ENCODE measurements at places on chromosomes 5 and 9.

GRCh38 chr5:128579639-128580038 lies 41.6 kb upstream of the FBN2 start:
- no peak for DNase-seq

GRCh38 chr5:81817980-81818379 lies 67.1 kb upstream of the SSBP2 start:
- no peak for DNase-seq

GRCh38 chr9:4667681-4668080 lies 1.4 kb upstream of the SPATA6L start:
- no peak for DNase-seq

DNA sequence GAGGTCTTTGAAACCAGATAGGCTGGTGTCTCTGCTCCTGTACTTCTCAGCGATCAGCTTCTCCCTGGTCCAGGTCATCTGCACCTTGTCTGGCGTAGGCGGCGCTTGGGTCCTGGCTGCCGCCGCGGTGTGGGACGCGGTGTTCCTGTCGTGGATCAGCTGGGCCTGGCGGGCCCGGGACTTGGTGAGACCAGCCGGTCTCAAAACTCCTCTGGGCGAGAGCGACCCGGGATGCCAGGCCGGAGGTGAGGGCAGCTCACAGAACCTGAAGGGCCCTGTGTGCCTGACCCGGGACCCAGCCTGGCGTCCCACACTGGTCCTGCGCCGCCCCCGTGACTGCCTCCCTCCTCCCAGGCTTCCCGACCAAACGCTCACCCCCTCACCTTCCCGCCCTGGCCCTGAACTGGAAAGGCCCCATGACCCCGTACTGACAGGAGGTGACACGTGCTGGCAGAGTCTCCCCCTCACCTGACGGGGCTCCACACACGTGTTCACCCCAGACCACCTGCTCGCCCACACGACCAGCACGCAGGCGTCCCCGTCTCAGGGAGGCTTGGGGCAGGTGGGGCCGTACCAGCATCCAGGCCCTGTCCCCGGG lies 49.0 kb downstream of the NKD2 start:
- DNase-seq: no peak

GRCh38 chr9:13279284-13280141 lies at the start of gene MPDZ:
MPDZ (minus strand) TSS chr9:13279692; CDS start chr9:13250315, 29,377 bp downstream.
- no peak for DNase-seq

DNA sequence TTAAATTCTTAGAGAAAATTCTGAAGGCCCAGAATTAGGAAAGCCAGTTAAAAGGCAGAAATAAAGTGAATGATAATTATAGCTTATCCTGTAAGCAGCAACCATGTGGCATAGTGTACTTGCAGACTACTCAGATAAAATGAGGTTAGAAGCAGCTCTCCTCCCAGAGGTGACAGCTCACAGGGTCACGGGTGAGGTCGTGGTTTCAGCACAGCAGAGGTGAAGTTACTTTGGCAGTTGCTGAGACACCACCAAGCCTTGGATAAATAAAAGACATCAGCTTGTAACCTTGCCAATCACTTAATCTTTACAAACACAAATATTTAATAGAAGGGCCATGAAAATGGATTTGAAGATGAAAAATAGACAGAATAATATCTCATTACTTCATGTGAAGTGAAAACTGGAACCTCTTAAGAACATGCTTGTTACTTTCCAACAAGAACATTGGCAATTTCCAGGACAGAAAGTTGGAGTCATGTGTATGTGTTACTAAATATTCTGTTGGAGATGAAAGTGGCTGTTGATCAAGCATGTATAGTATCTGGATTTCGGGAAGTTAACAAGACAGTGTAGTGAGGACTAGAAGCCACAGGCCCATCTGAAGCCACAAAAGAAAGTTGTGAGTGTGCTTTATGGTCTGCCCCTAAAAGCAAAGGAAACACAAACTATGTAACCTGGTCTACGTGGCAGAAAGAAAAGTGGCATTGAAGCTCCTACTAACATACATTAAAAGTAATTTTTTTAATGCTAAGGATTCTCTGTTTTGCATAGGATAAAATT lies 134.4 kb downstream of the ERCC6L2 start:
- DNase-seq: no peak

- no peak for DNase-seq
Observed at GRCh38 chr9:97848215-97848479, 4.9 kb upstream of the FOXE1 start.

DNA sequence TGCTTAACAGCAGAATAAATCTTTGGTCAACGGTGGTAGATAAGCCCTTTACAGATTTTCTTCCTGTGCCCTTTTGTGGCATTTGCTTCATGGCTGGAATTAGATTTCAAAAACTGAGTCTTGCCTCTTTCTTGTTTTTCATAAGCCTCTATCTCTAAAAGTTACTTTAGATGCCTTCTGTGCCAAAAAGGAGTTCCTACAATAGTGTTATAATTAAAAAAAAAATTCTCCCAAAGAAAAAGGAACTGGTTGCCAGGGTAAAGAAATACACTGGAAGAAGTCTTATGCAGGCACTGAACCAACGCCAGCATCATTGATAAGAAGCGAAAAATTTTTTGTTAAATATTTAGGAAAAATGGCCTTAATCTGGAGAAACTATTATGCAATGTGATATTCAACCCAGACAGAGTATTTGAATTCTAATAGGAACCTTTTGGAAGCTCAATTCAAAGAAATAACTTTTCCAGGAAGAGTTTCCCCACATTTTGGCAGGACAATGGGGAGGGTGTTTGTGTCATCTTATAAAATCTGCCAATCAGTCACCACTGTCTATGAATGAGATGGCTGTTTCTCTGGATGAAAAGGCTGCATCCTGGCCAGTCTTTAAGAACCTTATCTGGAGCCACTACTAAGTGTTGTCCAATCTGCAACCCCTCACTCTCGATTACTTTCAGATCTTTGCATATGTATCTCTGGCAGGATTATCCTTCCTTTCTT lies 608.1 kb downstream of the PDE4D start:
- DNase-seq: no peak

DNA sequence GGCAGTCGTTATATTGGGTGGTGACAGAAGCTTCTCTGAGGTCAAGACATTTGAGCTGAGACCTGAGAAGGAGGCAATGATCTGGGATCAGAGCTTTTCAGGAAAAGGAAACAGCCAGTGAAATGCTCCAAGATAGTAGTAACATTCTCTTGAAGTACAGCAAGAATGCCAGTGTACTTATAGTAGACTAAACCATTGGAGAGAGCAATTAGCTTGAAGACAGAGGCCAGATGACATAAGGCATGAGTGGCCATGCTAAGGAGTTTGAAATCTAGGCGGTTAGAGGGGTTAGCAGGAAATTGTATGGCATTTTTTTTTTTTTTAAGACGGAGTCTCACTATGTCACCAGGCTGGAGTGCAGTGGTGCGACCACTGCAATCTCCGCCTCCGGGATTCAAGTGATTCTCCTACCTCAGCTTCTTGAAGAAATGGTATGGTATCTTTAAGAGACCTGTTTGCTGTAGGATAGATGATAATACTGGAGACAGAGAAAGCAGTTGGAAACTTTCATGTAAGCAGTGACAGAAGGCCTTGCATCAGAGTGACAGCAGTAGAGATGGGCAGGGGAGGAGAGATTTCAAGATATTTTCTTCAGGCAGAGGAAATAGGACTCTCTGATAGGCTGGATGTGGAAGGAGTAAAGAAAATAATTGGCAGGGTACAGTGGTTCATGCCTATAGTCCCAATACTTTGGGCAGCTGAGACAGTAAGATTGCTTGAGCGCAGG lies 482.2 kb upstream of the PAPPA start:
- no peak for DNase-seq

DNA sequence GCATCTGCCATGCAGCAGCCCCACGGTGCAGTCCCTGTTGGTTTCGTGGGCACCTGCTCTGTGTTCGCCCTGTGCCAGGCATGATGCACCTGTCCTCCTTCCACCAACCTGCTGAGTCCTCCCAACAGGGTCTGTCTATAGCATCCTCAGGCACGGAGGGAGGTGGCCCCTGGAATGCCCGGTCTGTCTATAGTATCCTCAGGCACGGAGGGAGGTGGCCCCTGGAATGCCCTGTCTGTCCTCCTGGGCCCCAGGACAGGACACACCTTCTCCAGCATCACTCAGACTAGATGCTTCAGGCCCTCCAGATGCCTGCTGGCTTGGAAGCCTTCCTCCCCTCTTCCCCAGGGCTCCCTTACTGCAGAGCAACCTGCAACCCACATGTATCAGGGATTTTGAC lies 9.9 kb upstream of the PHYHD1 start:
- DNase-seq: no peak

DNA sequence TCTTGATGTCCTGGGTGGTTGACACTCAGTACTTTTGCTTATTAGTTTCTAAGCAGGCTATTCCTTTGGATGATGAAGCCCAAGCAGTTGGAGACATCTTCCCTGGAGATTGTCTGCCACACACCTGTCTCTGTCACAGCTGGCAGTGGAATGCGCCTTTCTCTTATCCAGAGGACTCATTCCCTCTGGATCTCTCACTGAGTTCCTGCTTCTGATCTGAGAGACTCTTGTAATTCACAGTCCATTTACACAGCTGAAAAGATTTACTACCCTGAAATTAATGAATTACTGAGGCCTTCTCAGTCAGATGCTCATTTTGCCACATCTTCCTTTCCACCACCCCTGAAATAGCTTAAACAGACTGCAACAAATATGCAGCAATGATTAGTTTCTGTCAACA lies 15.9 kb downstream of the TAL2 start:
- DNase-seq: no peak

- DNase-seq: no peak
Observed at GRCh38 chr5:96324708-96325107, 108.3 kb downstream of the PCSK1 start.

DNA sequence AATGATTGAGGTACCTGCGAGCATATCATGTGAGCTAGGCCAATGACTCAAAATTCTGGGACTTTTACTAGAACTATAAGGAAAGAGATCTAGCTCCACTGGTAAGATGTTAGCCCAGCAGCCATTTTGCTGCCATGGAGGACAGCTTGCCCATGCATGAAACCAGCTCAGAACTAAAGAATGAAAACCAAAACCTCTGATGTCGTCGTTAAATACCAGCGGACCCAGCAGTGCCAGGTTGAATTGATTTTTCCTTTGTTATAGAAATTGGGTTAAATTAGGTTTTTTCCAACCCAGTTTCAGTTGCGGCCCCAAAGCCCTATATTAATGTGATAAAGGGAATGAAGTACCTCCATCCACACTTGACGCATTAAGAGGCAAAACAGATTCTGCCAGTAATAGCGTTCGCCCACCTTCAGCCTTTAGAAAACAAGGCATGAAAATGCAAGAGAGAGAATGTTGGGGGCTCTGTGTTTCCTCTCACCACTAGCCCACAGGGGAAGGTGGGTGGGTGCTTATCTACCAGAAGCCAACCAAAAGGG lies 5.5 kb upstream of the ITK start:
- DNase-seq: no peak

GRCh38 chr5:76583163-76584047 lies 39.8 kb downstream of the F2RL2 start:
- DNase-seq: no peak

DNA sequence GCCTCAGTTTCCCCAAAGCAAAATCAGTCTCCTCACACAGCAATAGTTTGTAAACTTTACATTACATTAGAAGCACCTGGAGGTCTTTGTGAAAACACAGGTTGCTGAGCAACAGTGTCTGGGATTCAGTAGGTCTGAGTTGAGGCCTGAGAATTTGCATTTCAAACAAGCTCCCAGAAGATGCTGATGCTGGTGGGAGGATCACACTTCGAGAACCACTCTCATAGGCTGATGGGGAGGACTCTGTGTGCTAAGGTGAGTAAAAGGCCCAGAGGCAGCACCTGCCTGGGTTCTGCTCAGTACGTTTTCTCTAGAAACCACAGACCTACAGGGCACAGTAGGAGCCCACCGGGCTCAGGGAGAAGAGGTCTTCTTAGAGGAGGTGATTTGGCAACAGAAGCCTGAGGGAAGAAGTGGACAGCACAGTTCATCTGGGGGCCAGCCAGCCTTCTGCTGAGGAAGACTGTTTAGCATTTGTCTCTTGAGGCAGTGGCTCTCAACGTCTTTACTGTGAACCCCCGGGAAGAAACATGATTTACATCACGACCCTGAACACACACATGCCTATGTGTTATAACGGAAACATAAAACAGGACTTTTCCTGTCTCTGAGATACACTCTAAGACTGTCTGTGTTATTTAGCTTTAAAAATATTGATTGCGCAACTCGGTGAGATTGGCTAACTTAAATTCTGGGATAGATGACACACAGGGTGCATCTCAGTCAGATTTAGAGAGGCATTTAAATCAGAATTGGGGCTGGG lies 24.8 kb upstream of the DENND1A start:
- DNase-seq: no peak

DNA sequence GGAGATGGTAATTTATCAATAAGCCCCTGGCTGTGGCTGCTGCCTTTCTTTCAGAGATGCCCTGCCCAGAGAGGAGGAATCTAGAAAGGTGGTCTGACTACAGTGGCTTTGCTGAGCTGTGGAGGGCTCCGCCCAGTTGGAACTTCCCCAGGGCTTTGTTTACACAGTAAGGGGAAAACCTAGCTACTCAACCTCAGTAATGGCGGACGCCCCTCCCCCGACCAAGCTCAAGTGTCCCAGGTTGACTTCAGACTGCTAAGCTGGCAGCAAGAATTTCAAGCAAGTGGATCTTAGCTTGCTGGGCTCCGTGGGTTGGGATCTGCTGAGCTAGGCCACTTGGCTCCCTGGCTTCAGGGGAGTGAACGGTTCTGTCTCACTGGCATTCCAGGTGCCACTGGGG lies 865.4 kb upstream of the ACO1 start:
- DNase-seq: no peak

GRCh38 chr5:20347334-20347733 lies 359.3 kb upstream of the CDH18 start:
- DNase-seq: no peak

- DNase-seq: no peak
Observed at GRCh38 chr9:129262261-129262660, 84.2 kb upstream of the IER5L start.

DNA sequence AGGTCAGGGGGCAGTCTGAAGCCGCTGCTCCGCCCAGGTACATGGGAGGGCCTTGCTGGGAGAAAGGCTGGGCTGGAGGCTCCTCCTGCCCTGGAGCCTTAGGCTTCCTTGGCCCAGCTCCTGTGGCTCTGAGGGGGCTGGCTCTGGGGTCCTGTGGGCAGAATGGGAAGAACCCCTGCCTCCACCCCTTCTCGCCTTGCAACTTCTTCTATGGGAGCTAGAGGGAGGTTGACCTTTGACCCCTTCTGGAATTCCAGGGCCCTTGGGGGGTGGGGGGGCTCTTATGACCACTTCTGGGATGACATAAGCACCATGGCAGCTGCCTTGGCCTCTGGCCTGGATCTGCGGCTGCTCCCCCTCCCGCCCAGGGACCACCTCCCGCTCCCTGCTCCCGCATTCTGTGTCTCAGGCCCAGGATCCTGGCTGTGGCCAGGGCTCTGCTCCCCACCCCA lies 32.2 kb downstream of the IER5L start:
- DNase-seq: no peak
